ENCODE measurements at places on chromosomes 7 and 10. TPM values are rescaled to one million over a fixed set of nuclear protein-coding genes. Genes with fewer than 3 reads are reported as not detected.

The EFCAB10 gene
- total RNA-seq = not detected

The RPEL1 gene
- total RNA-seq = not detected

The CNPY1 gene
- not detected for total RNA-seq

The TMEM273 gene
- total RNA-seq = 20.3 TPM

The ABCC2 gene
- 1.7 TPM for total RNA-seq

The TMEM178B gene
- 2.6 TPM for total RNA-seq

The UFSP1 gene
- total RNA-seq = 4.9 TPM

The METTL27 gene
- total RNA-seq = 2.8 TPM

The FKBP14 gene
- 6.4 TPM for total RNA-seq

The EGR2 gene
- total RNA-seq = 2.8 TPM

The CTTNBP2 gene
- total RNA-seq = not detected

The SGCE gene
- 0.34 TPM for total RNA-seq

The DDIT4 gene
- total RNA-seq = 306 TPM

Data from activated naive CD4-positive, alpha-beta T cell treated with anti-CD3 and anti-CD28 coated beads, Interleukin-2, amount 10 ng/mL, durations not matched to agents 5 hours and 36 hours (primary cell).